ENCODE measurements at places on chromosomes 5 and 9.

DNA sequence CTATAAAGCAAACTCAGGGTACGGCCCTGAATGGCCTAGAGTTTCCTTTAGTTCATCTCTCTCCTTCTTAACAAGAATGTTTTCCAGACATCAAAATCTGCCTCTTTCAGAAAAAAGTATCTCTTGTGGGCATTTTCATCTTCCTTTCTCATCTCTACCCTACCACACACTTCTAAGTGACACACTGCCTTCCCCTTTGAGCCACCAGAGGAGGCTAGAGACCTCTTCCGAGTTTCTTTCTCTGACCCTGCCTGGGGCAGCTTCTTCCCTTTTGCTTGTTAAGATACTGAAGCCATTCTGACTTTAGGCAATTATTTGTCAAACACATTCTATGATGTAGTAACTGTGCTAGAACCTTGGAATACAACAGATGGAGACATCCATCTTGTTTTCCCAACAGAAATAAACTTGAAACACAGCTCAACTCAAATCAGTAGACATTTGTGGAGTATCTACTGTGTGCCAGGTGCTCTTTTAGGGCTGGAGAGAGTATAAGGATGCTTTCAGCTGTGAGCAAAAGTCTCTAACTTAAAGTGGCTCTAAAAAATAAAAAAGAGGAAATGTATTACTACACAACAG lies 8.6 kb upstream of the SV2C start:
- no peak for DNase-seq

- no peak for DNase-seq
Measured at GRCh38 chr9:135583688-135584011, 22.1 kb downstream of the PAEP start.

GRCh38 chr5:79840084-79840990 lies 150.7 kb downstream of the CMYA5 start:
- DNase-seq: no peak

GRCh38 chr5:36373527-36374086 lies 71.9 kb upstream of the RANBP3L start:
- DNase-seq: no peak

GRCh38 chr5:149581931-149582768 lies 852 bp downstream of the ARHGEF37 start:
- no peak for DNase-seq

DNA sequence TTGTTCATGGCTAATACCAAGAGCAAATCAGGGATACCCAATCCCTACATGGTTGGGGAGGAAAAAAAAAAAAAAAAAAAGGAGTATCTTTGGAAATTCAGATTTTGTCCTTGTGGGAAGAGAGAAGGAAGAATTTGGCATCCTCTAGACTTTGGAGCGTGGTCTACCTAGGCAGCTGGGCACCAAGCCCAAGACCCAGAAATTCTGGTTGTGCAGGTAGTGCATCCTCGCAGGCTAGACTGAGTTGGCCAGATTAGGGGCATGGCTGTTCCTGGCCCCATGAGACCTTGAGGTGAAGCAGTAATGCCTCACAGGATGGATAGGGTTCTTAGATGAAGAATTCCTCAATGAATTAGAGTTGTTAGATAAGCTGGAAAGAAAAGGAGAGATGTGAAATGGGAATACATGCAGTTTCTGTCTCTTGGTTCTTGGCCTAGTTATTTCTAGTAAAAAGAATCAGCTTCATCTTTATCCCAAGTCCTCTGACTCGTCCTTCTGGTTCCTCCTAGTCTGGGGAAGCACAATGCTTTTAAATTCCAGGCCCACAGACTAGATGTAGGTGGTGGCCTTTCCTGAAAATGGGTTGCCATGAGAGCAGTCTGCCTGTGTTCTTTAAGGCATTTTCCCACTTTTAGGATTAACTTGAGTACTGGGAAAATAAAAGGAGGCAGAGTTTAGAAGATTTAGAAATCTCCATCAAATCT lies 140.5 kb upstream of the RUSC2 start:
- DNase-seq: no peak

- no peak for DNase-seq
Measured at GRCh38 chr9:6894135-6894534, 136.4 kb downstream of the KDM4C start.

GRCh38 chr5:43332401-43332800 lies 19.2 kb upstream of the HMGCS1 start:
- DNase-seq: no peak

DNA sequence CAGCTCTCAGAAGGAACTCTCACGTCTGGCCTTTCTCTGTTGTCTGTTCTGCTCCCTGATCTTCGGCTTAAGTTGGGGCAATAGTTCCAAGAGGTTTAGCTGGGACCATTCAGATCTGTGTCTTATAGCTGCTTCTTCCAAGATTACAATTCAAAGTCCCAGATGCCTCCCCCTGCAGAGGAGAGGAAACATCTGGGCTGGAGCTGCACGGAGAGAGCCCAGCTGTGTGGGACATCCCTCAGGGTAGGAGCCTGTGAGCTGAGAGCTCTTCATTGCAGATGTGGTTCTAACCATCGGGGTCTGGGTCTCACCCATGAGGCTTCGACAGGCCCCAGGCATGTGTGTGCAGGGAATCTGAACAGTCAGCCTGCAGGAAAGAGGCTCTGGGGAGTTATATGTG lies 9.0 kb upstream of the PHF19 start:
- no peak for DNase-seq

DNA sequence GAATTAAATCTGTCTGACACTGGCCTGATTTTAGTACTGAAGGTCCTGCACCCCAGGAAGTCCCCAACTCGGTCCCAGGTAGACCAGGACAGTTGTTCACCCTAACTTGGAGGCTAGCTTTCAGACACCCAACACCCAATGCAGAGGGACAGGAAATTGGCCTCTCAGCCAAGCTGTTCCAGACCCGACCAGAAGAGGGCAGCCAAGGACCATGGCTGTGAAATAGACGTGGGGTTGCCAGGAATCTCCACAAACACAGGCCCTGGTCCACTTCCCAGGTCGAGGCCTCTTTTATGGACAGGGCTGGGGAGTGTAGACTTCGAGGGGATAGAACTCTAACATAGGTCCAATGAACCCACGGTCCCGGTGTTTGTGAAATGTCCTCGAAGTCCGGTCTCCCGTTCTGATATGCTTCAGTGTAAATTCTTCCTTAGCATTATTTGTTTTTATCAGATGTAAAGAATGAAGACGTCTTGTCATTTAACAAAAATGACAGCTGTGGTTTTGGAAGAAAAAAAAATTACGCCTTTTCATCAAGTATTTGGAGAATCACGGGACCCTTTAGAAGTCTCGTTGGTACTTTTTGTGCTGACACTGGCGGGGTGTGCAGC lies 260.3 kb upstream of the ADAMTS16 start:
- DNase-seq: no peak

GRCh38 chr5:39948867-39949468 lies 524.2 kb upstream of the DAB2 start:
- DNase-seq: peak; percentile 40

DNA sequence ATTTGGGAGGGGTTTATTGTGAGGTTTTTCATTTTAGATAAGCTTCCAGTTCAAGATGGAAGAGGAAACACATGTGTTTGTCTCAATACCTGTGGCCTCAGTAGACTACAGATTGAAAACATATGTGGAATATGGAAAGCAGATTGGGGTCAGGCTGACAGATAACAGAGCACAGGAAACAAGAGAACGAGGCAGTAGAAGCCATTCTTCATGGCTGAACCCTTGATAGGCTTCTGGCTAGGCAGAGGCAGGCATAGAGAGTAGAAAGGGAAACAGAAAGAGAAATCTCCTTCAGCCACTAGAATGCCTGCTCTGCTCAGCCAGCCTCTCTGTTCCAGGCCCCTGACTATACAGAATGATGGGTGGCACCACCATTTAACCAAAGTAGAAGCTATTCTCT lies 152.5 kb downstream of the MUSK start:
- no peak for DNase-seq

DNA sequence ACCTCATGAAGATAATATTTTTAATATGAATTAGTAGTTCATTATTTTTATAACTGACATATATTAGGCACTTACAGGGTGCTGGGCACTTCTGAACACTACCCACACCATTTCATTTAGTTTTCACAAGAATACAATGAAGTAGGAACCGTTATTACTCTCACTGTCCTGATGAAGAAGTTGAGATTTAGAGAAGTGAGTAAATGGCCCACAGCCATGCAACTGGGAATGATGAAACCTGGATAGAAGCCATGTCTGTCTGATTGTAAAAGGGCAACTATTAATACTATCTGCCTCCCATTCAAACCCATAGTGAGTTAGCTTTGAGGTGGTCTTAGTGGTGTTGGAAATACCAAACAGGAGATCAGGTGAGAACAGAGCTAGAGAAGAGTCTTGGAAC lies 29.6 kb upstream of the OTULINL start:
- DNase-seq: no peak

DNA sequence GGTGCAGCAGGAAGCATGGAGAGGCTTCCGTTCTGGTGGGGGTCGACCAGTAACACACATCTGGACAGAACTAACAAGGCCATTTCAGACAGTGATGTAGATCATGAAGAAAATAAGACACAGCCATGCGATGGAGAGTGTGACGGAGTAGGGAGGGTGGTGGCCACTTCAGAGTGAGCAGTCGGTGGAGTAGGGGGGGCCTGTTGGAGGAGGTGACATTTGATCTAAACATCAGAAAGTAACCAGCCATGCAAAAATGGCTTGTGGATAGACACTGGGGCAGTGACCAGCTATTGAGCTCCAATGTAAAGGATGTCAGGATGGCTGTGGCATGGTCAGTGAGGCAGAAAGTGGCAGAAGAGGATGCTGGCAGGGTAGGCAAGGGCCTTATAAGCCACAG lies 65.9 kb downstream of the PPARGC1B start:
- no peak for DNase-seq

DNA sequence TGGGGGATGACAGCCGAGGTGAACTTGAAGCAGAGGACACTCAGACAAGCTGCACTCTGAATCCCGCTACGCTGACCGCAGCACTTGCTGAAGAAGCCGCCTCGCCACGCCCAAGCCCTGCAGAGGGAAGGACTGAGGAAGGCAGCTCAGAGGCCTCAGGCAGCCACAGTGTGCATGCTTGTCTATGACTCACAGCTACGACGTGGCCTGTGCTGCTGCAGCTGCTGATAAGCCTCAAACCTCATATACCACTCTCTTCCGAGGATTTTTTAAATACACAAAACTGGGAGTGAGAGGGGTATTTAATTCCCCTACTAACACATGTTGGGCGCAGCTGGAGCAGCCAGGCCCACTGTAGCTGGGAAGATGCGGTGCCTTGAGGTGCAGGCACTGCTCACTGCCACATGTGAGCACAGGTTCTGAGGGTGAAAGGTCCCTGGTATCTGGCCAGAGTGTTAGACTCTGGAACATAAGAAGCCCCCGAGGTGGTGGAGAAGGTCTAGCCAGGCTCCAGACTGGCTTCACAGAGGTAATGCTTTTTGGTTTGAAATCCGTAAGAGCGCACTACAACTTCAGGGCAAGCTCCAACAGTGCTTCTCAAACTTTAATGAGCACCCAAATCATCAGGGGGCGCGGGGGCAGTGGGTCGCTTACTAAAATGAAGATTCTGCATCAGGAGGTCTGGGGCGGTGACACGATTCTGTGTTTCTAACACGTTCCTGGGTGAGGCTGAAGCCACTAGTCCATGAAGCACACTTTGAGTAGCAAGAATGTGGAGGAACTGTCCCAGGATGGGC lies 196.8 kb downstream of the AUH start:
- DNase-seq: peak; percentile 38

DNA sequence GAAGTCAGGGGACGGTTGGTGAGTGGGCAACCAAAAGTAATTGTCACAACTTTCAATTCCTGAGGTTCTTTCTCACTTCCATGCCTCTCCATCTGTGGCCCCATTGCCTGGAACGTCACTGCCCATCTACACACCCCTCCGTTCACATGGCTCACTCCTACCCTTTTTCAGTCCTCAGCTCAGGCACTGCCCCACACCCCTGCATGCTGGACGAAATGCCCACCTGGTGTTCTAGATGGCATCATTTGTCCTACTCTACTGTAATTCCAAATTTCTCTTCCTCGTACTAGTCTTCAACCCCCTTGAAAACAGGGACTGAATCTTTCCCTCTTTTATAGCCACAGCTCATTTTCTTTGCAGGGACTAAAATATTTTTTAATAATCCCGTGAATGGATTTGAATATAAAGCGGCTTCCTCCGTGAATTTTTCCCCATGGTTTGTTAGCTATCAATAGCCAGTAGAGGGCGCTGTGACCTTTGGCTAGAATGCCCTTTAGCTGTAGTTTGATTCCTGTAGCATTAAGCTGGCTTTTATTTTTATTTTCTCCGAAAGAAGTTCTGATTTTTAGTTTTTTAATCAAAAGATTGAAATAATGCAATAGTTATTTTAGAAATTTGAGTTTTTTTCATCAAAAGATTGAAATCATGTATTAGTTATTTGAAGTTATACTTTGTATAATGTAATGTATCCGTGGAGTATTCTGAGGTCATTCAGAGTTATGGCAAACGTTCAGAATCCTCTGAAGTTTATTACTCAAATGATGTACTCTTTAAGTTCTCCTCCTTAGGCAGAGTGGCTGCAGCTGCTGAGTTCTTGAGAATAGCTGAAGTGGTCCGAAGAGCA lies 232.1 kb downstream of the SH3GL2 start:
- no peak for DNase-seq

- DNase-seq: no peak
Measured at GRCh38 chr5:130642461-130642860, 522.6 kb downstream of the HINT1 start.

DNA sequence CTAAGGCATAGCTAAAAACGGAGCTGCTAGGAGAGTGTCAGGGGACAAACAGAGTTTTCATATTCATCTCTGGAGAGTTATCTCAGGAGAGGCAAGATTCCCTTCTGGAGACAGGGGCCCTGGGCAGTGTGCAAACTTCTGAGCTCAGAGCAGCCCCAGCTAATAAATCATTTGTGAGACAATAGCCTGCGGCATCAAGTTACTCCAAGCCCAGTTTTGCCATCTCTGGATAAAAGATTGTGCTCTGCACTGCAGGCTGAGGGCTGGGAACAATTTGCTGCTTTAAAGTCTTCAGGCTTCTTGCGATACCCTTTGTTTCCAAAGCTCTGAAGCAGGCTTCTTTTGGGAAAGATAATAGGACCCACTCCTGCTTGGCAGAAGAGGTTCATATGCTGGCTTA lies 164.3 kb upstream of the BRINP1 start:
- DNase-seq: no peak

DNA sequence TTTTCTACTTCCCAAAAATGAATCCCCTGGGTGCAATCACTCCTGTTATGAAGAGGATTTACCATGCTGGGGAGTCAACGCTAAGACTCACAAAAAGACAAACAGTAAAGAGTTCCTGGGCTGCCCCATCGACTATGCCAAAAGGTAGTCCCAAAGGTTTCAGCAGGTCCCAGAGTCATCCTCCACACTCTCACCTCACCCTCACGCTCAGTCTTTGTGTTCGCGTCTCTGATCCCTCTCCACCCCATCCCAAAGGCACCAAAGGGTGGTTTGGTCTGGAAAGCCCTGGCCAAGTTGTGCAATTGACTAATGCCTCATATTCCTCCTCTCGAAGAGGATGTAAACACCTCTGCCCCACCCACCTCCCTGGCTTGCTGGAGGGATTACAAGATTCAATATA lies 240.2 kb upstream of the NFIL3 start:
- DNase-seq: no peak

GRCh38 chr5:78677777-78678668 lies 29.5 kb upstream of the LHFPL2 start:
- DNase-seq: no peak

Data from stimulated activated CD8-positive, alpha-beta memory T cell treated with anti-CD3 and anti-CD28 coated beads, Interleukin-4, amount 100 ng/mL, for 1 hour (primary cell).